ENCODE measurements at places on chromosomes 5 and 9.

GRCh38 chr5:139798883-139799282 is 3.3 kb downstream of the PSD2 start:
- no peak for DNase-seq

GRCh38 chr9:104923289-104923688 is 4.7 kb downstream of the ABCA1 start:
- no peak for DNase-seq

GRCh38 chr9:77945798-77946197 is 85.8 kb downstream of the GNAQ start:
- DNase-seq, result no peak

- no peak for DNase-seq
These were observed 54.3 kb downstream of the ADGRV1 start for GRCh38 chr5:90612919-90613318.

- no peak for DNase-seq
These were observed 60.9 kb upstream of the GLRX start for GRCh38 chr5:95883185-95884016.

DNA sequence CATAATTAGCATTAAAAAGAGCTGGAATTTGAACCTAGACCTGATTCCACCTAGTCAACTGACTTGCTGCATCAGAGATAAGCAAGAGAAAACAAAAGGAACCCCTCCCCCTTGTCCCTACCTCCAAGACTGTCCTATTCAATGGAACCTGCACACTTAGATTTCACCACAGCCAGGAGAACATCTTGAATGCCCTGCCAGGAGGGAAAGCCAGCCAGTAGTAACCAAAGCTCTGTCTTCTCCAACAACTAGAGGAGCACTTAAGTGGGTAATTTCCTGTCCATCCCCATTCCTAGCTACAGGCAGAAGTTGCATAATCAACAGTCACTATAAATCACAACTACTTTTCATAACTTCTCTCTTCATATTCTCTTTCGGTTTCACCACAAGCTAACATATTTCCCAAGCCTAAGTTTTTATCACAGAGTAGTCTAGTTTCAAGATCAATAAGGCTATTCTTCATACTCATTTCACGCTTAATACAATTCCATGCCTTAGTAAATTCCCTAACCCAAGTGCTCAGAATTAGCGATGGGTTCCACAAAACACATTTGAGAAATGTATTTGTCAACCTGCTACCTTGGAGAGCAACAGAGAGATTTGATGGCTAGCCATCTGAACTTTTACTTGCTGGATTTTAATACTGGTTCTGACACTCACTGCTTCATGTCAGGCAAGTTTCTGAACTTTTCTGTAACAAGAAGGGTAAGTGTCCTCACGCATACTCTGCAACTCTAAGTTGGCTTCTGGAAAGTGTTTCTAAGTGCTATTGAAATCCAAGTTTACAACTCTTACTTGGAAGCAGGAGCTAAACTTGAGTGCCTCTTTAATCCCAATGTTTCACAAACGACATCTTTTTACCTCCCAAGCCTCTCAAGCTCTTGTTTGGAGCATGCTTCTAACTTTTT is 2.0 kb downstream of the DENND1A start:
- no peak for DNase-seq

DNA sequence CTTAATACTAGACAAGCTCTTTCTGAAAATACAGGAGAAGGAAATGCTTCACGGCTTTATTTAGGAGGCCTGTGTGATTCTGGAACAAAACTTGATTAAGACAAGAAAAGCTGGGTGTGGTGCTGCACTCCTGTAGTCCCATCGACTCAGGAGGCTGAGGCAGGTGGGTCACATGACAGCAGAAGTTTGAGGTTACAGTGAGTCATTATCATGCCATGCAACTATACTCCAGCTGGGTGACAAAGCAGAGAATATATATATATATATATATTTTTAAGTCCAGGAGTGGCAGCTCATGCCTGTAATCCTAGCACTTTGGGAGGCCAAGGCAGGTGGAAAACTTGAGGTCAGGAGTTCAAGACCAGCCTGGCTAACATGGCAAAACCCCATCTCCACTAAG is 33.1 kb upstream of the SPIN1 start:
- no peak for DNase-seq

- no peak for DNase-seq
These were observed 37.2 kb downstream of the PLAC8L1 start for GRCh38 chr5:146068206-146068605.

GRCh38 chr5:60487476-60487875 is 212.5 kb downstream of the DEPDC1B start:
- no peak for DNase-seq

- DNase-seq, result no peak
These were observed 138.1 kb upstream of the TLE4 start for GRCh38 chr9:79433703-79434102.

- DNase-seq, result no peak
These were observed 297.7 kb upstream of the IRX4 start for GRCh38 chr5:2180456-2180855.

- DNase-seq, result peak; percentile 77
These were observed 118.0 kb downstream of the ESM1 start for GRCh38 chr5:54867310-54867944.

DNA sequence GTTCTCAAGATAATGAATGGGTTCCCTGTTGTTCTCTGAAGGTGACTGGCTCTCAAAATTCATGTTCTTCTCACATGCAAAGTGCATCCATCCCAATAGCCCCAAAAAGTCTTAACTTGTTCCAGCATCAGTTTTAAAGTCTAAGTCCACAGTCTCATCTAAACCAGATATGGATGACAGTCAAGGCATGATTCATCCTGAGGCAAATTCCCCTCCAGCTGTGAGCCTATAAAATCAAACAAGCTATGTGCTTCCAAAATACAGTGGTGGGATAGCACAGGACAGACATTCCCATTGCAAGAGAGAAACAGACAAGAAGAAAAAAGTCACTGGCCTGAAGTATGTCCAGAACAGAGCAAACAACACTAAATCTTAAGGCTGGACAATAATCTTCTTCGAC is 25.4 kb downstream of the FBXO10 start:
- DNase-seq, result no peak

- DNase-seq, result no peak
These were observed 63.0 kb downstream of the LMX1B start for GRCh38 chr9:126676685-126677143.

DNA sequence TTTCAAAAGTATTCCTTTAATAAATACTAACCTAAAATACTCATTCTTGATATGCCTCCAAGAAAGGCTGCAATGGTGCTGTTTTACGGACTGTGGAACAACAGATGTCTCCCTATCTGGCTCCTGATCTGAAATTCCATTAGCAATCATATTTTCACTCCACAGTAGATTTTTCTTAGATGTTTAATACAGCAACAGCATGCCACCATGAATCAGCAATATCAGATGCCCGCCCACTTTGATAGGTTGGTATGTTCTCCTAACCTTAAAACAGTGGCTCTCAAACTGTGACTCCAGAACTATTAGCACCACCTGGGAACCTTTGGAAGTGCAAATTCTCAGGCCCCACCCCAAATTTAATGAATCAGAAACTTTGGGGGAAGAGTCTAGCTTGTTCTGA is 110.2 kb downstream of the MLLT3 start:
- DNase-seq, result peak; percentile 4

- DNase-seq, result no peak
These were observed 11.9 kb upstream of the MELK start for GRCh38 chr9:36560771-36561170.

- no peak for DNase-seq
These were observed 95.3 kb upstream of the PITX1 start for GRCh38 chr5:135129307-135129706.

GRCh38 chr5:127886081-127886480 is 182.9 kb downstream of the CCDC192 start:
- DNase-seq, result no peak
